Activated T-helper 1 cell treated with Interleukin-2 at 50 U/mL for 16 hours (primary cell): ENCODE measurements at places on chromosomes 7 and 10.
A peak's percentile ranks its signal among the peaks of the same experiment; 100 is the strongest.

DNA sequence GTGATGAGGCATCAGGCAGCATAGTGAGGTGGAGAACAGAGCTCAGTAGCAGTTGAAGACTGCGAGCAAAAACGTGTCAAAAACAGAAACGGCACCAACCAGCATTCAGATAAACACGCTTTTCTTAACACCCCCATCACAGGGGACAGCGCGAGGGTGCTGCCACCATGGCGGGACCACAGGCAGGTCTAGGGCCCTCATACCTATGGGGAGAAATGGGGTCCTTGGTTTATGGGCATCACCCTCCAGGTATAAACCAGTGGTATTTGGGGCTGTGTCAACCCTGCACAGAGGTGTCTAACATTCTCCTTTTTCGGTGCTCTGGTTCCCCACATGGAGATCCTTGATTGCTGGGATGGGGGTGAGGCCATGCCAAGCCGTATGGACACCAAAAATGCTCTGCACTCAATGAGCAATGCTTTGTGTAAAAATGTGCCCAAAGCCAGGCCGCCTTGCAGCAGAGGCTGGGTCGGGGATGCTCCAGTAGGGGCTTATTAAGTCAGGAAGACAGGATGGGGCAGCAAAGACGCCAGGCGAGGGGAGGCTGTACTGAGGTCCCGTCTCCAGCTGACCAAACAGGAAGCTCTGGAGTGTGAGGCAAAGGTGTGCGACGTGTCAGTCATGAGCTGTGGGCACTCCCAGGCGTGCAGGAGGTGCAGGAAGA lies 191.5 kb downstream of the WDR37 start:
- no peak for DNase-seq

DNA sequence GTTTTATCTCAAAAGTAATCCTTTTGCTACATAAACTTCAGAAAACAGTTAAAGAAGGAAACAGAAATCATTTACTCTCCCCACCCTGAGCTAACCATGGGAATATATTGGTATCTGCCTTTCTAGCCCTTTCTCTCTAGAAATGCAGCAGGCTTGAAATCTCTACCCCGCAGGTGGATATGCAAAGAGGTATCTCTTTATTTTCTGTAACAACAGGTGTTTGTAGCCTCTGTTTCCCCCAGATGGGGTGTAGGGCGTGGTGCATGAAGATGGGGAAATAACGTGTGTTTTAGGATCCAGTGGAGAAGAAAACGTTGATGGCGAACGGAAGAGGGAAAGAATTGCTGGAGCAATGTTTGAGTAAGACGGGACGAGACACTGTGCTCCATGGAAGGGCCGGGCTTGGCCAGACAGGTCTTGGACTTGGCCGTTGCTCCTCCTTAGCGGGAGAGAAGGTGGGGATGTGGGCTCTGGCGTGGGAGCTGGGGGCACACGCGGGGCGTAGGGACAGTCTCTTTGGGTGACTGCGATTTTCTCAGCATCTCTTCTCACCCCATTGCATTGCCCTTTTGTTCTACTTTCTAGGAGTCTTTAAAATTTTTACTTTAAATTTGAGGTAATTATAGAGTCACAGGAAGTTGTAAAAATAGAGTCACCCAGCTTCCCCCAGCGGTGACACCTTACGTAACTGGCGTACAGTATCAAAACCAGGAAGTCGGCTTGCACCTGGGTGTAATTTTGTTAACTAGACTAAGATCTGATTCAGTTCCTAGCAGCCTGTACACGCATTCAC lies 82.9 kb downstream of the ELFN1 start:
- no peak for DNase-seq

DNA sequence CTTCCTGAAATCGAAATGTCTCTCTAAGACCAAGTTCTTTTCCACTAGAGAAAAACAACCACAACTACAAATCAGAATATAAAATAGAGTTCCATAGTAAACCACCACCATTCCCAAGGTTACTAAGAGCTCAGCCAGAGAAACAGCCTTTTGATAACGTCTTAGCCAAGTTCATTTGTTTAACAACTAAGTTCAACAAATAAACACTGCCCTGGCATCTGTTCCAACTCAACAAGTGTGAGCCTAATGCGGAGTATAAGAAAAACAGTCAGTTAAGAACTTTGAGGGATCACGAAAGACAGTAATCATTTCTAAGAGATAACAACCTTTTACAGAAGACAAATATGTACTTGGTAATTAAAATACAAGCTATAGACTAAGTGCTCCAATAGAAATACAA lies 77.3 kb downstream of the CALD1 start:
- no peak for DNase-seq

DNA sequence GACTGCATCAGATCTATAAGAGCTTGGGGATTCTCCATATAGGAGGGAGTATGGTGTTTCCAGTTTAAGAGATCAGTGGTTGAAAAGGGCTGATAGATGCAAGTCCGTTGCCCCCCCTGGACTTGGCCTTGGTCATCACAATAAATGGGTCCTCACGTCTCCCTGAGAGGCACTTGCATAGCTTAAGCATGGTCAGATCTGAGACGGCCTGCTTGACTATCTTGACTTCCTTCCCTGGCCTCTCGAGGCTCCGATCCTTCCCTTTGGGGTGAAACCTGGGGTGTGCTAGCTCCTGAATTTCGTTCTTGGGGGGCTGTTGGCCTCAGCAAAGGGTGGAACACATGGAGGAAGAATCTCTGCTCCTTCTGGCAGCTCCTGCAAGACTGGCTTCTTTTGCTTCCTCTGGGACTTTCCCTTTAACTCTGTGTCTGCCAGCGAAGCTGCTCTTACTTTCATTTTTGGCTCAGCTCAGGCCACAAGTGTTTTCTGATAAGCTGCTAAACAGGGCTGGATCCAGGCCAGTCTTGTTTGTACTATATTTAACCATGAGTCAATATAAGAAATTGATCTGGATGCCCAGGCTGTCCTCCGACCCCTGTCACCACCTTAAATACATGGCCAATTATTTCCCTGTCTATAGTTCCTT lies 11.2 kb upstream of the ZNF485 start:
- DNase-seq = no peak

GRCh38 chr10:31778627-31779026 lies 150.0 kb downstream of the ARHGAP12 start:
- DNase-seq = no peak

GRCh38 chr10:96130326-96130995 lies 364 bp downstream of the ZNF518A start:
- peak; percentile 55 for DNase-seq

DNA sequence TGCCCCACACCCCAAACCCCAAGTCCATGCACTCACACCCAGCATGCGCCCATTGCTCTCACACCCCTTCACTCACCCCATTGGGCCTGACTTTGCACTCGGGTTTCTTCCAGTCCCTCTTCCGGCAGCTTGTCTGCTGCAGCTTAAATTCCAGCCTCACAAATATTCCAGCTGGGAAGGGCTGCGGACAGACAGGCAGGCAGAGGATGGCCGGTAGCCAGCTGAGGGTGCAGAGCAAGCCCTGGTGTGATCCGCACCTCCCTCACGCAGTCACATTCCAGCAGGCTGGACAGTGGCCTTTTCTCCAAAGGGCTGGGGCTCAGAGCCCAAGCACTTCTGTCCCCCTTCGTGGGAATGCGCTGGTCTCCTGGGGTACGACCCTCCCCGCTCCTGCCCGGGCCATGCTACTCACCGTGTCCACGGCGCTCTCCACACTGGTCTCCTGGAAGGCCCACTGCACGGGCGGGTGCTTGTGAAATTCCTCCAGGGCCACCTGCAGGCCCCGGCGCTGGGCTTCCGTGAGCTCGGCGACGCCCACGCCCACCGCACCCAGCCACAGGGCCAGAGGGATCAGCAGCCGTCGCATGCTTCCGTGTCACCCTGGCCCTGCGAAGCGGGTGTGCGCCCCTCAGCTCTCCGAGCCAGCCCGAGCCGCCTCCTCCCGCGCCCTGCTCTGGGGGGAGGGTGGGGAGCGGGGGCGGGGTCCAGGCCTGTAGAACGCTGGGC lies 1.2 kb downstream of the RARRES2 start:
- DNase-seq = no peak

DNA sequence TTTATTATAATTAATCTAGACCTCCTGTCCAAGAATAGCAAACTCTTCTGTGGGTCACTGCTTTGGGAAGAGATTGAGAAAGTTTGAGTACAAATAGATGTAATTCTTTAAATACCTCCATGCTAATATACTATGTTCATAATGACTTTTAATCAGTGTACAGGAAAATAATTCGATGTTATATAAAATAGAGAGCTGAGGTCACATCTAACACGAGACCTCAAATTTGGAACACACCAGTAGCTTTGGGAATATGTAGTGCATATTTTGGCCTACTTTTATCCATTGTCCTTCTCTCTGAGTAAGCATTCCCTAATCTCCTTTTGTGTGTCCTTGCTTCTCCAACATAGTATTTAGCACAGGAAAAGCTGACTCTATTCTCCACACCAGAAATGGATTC lies 27.3 kb upstream of the CABCOCO1 start:
- DNase-seq = no peak

GRCh38 chr7:102119213-102119651 lies 167.4 kb upstream of the SH2B2 start:
- DNase-seq = no peak

DNA sequence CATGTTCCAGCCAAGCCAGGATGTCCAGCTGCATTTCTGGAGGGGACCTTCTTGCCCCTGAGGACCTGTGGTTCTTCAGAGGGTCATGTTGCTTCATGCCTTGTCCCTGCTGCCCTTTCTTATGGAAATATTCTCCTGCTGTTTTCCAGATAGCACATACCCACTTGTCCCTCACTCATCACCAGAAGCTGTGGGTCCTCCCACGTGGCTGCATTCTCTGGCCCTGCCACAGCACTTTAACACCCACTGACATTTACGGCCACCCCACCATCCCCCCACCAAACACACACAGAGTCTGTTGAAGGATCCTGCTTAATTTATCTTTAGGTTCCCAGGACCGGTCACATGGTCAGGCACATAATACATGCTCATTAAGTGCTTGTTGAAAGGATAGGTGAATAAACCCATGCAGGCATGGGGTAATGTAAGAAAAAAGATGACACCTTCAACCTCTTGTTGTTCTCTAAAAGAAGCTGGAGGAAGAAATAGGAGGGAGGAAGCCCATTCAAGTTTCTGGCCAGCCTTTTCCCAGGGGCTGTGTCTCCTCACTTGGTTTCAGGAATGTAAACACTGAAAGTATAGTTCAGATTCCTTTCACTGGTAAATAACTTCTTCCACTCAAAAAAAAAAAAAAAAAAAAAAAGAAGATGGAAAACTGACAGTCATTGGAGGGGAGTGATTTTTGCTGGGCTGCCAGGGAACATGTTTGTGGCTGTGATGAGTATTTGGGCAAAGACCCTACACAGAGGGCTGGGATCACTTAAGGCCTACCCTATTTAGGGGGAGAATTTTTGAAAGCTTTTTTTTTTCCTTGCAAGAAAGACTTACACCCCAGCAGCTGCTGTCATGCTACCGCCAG lies 19.8 kb upstream of the BMPER start:
- no peak for DNase-seq

DNA sequence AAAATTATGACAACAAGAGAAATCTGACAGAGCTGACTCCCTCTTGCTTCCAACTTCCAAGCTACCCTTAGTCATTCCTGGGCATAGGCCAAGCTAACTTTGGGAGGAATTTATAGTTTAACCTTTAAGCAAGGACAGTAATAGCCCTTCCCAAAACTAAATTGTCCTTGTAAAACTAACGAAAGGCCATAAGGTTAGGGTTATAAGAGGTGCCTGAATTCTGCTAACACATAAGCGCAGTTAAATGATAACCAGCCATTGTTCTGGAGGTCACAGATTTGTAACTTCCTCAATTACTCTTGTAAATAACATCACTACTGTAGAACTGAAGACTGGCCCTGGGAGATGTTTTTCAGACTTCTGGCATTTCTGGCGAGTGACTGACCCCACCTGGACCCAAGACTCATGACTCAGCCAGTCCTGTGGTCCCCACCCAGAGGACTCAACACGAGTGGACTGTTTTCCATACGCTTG lies 481.2 kb downstream of the KCNMA1 start:
- no peak for DNase-seq

DNA sequence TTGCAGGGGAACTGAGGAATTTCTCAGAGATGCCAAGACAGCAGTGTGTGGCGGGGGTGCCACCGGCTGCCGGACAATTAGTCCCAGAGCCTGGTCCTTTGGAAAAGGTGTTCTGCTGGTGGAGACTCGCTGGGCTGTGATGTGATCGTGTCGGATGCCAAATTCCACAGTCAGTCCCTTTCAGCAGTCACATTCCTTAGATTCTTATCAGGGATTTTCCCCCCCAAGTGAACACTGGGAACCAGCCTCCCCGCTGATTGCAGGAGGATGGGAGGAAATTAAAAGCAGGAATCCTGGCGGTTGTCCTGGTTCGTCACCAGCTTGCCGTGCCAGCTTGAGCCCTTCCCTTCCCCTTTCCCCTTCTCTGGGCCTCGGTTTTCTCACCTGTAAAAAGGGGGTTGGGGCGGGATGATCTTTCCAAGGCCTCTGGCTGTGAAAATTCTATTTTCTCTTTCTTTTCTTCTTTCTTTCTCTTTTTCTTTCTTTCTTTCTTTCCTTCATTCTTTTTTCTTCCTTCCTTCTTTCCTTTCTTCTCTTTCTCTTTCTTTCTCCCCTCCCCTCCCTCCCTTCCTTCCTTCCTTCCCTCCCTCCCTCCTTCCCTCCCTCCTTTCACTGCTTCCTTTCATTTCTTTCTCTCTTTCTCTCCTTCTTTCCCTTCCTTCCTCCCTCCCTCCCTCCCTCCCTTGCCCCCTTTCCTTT lies 39.6 kb downstream of the COL26A1 start:
- no peak for DNase-seq

- DNase-seq = no peak
These were observed 57.6 kb upstream of the CACUL1 start for GRCh38 chr10:118812393-118812740.

DNA sequence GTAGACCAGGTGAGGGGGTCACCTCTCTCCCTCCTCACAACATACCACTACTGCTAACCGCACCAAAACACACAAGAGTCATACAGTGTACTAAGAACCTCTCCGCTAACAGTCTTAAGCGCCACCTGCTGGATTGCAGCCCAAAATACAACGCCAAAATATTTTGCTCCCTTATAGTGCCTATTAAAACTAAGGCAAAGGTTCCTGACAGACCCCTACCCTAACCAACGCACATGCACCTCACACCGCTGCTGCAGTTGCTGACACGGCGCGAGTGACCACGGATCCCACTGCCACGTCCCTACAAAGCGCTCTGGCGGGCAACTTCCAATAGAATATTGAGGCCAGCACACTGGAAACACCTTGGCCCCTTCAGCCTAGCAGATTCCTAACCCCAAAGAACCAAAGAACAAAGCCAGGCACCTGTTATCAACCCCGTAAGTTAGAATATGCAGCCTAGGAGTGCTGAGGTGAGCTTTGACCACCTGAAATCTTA lies 563.6 kb upstream of the SEMA3D start:
- no peak for DNase-seq

DNA sequence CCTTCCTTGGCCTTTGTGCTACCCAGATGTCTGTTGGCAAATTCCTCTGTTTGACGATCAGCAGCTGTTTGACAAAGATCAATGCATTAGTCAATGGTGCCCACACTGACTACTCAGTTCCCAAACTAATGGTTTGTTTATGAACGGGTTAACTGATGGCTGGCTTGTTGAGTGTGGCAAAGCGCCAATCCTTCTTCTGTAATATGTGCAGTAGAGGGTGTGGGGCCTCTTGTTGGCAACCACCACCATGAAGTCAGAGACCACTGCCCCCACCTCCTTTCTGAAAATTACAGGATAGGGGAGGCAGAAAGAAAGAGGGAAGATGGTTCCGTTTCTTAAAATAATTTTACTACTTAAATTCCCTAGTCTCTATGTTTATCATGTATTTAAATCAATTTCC lies 2.6 kb upstream of the PLCE1 start:
- no peak for DNase-seq
